Suprapubic skin (tissue), 4 donors: ENCODE measurements at places on chromosomes 5 and 9.

GRCh38 chr5:125583321-125584139, 837.1 kb upstream of the ZNF608 start:
- no peak overlapping the region for H3K4me3 ChIP-seq
- H3K27ac ChIP-seq, result no peak overlapping the region
- no peaks in the 10 kb centered on the region for H3K27me3 ChIP-seq
- peaks cover 20% of the 10 kb centered on the region for H3K4me1 ChIP-seq
- DNase-seq, result no peak

DNA sequence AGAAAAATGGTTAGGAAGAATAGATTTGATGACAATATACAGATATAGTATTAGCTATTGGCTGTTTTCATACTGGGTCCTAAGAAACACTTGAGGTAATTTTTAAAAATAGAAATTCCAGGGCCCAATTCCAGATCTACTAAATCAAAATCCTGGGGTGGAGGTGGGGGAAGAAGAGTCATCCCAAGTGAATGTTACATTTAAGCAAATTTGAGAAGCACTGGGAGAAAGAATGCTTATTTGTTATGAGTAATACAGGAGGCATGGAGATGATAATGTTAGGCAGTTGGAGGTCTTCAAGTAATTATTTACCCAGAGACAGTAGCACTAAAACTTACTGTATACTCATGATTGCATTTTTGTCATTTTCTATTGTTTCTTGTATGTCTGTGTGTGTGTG, 93.0 kb upstream of the DAB2 start:
- no peak overlapping the region for H3K27ac ChIP-seq
- no peaks in the 10 kb centered on the region for H3K27me3 ChIP-seq
- DNase-seq, result no peak
- H3K36me3 ChIP-seq, result no peaks in the 10 kb centered on the region

DNA sequence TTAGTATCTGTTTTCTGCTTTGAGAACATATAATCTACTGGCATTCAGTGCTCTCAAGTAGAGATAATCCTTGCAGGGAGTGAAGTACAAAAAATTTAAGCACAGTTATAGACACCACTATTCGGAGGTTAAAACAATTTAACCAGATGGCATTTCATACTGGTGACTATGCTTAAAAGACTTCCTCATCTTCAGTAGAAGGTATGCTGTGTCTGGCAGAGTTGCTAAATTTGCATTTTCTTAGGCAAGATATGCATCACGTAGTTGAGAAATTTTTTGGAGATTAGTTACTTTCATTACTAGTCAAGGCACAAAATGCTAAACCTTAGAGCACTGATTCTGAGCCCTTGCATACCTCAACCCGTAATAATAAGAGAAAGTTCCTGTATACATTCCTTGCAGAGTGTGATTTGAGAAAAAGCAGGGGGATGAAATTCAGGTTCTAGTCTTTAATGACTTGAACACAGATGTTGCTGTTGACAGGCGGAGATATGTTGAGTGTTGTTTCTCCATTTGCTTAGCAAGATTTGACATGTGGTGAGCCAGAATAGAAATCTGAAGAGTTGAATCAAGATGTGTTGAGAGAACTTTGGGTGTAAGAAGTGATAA, 70.8 kb upstream of the STARD4 start:
- H3K27ac ChIP-seq, result no peak overlapping the region
- no peak for DNase-seq
- H3K4me3 ChIP-seq, result no peak overlapping the region
- peaks cover 10% of the 10 kb centered on the region for H3K4me1 ChIP-seq

DNA sequence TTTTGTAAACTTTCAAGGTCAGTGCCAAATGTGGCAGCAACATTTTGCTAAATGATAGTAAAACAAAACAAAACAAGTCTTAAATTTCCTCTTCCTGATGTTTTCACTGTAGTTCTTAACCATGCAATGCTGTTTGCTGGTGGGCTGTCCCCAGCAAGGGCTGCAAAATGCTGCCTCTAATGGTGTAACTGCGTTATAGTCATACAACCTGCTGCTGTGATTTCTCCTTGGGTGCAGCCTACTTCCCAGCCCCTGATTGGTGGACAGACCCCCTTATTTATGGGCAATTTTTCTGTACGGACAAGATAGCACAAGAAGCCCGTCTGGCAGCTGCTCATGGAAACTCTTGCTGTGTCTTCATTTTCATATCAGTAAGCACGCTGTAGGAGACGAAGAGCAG, 26.6 kb upstream of the PIP5K1B start:
- no peak overlapping the region for H3K27ac ChIP-seq
- H3K36me3 ChIP-seq, result no peaks in the 10 kb centered on the region
- H3K4me1 ChIP-seq, result no peaks in the 10 kb centered on the region
- DNase-seq, result no peak

DNA sequence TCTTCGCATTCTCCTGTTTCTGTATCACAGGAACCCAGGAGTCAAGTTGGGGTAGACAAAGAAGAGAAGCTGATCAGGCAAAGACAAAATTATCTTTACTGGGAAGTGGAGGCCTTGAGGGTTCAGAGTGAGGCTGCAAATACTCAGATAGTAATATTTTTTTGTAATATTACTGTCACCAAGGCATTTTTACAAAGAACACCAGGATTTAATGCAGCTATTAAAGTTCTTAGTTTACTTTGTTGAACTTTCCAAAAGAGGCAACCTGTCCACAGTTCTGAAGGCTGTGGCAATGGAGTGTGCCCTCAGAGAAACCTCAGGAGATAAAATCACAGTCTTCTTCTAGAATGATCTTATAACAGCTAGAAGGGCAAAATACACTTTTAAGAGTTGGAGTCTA, 74.9 kb downstream of the PGM5 start:
- no peaks in the 10 kb centered on the region for H3K27me3 ChIP-seq
- H3K4me3 ChIP-seq, result no peak overlapping the region
- H3K4me1 ChIP-seq, result no peaks in the 10 kb centered on the region
- DNase-seq, result no peak

DNA sequence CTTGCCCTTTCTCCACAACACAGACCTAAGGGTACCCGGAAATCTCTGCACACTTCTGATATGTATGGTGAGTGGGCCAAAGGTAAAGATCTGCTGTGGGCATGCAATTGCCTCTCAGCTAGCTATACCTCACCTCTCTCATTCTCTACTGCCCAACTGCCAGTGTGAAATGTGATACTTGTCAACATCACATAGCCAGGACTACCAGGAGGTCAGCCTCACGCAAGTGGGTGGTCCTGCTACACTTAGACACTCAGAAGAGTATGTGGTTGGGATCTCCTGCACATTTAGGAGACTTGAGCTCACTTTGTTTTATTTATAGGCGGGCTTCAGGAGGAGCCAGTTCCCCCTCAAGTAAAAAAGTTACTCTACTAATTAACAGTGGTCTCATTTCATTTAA, 88.0 kb upstream of the MAN2A1 start:
- no peak for DNase-seq
- H3K4me3 ChIP-seq, result no peak overlapping the region
- H3K4me1 ChIP-seq, result no peaks in the 10 kb centered on the region
- H3K27me3 ChIP-seq, result no peaks in the 10 kb centered on the region
- no peaks in the 10 kb centered on the region for H3K36me3 ChIP-seq

GRCh38 chr5:74598731-74599130, 41.8 kb downstream of the ENC1 start:
- H3K4me1 ChIP-seq, result no peaks in the 10 kb centered on the region
- no peak for DNase-seq
- H3K27me3 ChIP-seq, result no peaks in the 10 kb centered on the region
- no peak overlapping the region for H3K4me3 ChIP-seq
- no peak overlapping the region for H3K27ac ChIP-seq

DNA sequence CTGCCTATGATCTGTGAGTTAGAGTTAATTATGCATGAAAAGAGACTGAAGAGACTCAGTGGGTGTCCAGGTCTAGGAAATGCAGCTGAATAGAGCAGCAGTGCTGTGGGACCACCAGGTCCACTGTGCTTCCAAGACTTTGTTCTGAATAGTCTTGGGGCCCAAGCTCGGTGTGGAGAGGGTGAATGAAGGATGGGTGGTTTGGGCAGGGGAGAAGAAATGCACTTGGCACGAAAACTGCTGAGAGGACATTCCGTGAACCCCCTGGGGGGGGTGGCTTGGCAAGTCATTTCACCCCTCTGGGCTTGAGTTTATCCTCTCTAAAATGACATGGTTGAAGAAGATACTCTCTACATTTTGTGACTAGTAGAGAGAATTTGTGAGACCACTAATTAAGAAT, 36.0 kb upstream of the GOLPH3 start:
- no peaks in the 10 kb centered on the region for H3K36me3 ChIP-seq
- H3K27ac ChIP-seq, result no peak overlapping the region
- no peaks in the 10 kb centered on the region for H3K4me1 ChIP-seq
- DNase-seq, result no peak
- H3K27me3 ChIP-seq, result no peaks in the 10 kb centered on the region
